Activated naive CD4-positive, alpha-beta T cell (primary cell): ENCODE measurements at places on chromosomes 3 and 15.

DNA sequence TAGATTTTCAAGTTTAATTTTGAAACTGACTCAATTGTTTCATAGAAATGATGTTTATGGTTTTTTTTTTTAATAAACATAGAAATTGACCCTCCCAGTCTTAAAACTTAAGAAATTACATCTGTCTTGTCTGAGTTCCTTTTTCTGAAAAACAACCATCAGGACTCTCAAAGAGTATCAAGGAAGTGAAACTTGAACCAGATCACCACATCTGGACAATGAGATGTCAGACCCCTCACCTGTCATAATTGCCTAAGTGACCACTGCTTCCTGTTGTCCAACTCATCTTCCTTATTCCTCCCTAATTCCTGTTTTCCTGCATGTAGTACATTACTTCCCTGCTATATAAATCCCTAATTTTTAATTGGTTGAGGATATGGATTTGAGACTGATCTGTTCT is 441.5 kb upstream of the ARHGEF26 start:
- DNase-seq: no peak

DNA sequence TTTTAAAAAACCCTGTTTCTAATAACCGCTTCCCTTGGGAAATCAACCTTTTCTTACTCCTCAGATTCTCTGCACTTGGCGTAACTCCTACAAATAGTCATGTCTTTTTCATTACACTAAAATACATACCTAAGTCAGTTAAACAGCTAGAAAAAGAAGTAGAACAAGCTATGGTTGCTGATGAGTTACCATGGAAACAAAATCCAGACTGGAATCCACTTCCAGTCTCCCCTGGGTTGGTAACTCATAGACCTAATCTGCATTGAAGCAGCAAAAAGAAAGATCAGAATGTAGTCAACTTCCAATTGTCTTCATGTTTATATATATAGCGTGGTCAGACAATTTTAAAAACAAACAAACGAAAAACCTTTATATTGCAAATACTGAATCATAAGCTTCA is 260.8 kb upstream of the LRRN1 start:
- no peak for DNase-seq

- DNase-seq: no peak
Observed at GRCh38 chr3:66035763-66036477, 2.8 kb downstream of the MAGI1 start.

DNA sequence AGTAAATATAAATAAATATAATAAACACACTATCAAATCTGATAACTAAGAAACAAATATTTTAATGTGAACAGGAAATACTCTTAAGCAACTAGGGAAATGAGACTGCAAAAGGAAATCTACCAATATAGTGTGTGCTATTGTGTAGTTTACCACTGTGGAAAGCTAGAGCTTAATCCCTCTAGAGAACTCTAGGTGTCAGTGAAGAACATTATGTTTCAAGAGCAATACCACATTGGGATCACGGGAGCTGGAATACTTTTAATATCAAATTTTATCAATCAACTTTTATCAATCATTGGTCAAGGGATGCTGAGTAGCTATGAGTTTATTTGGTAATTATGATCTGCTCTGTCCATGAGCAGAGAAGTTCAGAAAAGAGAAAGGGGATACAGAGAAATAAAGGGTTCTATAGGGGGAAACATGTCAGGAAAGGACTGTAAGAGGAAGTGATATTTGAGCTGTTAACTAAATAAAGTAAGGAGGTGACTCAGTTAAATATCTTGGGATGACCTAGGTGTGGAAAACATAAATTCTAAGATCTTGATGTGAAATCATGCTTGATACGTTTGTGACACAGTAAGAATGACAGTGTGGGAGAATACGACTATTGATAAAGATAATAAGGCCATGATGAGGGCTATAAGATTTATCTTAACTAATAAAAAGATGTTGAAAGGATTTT is 762.2 kb upstream of the ALCAM start:
- no peak for DNase-seq
